Body of pancreas (tissue), 4 donors: ENCODE measurements at places on chromosomes 5 and 9. TPM values are rescaled to one million over a fixed set of nuclear protein-coding genes. Genes with fewer than 3 reads are reported as not detected.

- DNase-seq, result no peak
Measured at GRCh38 chr5:77849308-77849900, 73.3 kb upstream of the TBCA start.

DNA sequence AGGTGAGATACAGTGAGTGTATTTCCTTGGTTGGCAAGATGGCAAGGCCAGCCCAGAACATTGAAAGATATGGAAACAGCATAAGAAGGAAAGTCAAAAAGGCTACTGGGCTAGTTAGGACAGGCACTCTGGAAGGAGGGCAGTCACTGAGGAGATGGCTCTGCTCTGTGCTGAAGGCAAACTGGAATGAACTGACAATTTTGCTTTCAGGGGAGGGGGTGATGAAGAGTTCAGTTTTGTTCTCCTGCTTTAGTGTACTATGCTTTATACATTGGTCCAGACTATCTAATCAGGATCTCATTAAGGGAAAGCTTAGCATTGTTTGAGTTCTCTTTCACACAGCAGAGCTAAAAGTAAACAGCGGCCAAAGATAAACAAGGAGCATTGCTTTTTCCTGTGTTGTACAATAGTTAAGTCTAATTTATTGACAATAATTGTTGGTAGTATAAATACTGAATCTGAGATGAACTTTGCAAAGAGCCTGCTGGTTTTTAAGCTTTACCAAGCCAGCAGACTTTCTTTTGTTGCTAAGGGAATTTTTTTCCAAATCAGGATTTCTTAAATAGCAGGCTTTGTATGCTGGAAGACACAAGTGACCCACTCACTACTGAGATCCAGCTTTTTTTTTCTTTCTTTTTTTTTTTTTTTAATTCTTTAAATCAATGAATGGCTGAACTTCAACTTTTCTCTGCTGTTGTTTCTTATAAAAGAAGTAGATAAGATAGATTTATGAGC is 355.5 kb downstream of the ARRDC3 start:
- DNase-seq, result no peak

- DNase-seq, result no peak
Measured at GRCh38 chr5:67160985-67161384, 35.6 kb downstream of the CD180 start.

GRCh38 chr9:108859459-108860114 is 2.5 kb upstream of the ACTL7A start:
- no peak for DNase-seq

- no peak for DNase-seq
Measured at GRCh38 chr9:132610661-132611060, 28.3 kb downstream of the BARHL1 start.

DNA sequence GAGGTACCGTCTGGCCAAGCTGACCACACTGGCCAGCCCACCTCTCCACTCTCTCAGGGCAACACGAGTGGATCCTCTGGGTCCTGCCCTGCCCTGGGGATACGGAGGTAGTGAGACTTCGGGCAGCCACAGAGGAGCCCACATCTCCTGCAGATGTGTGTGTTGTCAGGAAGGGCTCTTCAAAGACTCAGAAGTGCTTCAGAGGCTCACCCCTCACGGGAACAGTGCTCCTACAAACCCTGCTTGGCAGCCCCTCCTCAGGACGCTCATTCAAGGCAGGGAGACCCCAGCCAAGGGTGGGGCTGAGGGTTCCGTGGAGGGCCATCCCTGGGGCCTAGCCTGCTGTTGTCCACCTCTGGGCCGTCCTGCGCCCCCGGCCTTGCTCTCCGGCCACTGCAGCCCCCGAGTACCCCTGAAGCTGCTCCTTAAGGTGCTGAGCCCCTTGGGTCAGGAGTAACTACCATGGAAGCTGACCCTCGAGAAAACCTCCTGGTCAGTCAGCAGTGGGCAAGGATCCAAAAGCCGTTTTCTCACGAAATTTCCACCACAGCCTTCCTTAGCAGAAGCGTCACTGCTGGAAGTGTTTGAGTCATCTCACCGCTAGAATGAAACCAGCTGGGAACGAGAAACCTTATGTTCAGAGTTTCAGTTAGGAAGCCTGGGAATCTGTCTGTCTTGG is 23.2 kb upstream of the LRRC14B start:
- DNase-seq, result no peak

DNA sequence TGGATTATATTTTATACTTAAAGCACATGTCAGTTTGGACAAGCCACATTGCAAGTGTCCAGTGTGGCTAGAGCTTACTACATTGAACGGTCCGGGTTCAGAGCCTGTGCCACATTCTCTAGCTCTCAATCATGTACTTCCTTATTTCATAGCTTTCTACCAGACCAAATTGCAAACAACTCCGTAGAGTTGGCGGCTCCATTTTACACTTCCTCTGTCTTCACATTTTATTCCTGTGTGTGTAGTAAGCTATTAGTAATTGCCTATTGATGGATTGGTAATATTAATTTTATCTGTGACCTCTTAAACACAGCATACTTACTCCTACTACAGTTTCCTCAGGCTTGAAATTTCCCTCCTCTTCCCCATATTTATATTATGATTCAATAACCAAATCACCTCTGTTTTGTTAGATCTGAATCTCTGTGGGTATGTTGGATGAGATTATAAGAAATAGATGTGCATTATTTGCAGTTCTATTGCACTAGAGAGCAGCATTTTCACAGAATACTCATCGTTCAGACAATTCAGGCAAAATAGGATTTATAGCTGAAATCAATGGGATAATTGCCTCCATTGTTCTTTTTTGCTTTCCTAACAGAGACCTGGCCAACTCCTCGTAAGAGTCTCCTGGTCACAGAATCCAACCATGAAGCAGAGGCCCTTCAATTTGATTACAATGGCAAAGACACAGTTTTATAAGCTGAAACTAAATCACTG is 29.0 kb upstream of the C9orf72 start:
- DNase-seq, result no peak

GRCh38 chr5:31563216-31563615 is 31.1 kb downstream of the C5orf22 start:
- DNase-seq, result no peak

GRCh38 chr9:114417511-114417910 is 29.7 kb upstream of the AKNA start:
- no peak for DNase-seq

DNA sequence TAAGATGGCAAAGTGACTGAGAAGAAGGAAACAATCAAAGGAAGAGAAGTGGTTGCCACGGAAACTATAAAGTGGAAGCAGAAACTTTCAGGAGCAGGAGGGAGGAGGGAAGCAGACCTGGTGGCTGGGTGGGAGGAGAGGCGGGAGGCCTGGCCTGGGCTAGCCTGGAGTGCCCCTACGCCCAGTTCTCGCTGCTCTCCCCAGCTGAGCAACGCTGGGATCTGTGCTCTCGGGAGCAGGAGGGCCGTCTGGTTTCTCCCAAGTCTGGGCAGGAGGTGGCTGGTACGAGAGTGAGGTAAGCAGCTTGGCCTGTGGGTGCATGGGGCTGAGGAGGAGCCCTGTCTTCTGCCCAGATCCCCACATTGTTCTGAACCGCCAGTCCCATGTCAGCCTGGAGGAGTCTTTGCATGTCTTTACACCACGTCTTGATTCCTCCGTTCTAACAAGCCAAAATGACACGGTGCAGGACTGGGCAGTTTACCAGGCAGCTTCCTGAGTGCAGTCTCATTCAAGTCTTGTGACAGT is 15.0 kb upstream of the DAB2IP start:
- no peak for DNase-seq

DNA sequence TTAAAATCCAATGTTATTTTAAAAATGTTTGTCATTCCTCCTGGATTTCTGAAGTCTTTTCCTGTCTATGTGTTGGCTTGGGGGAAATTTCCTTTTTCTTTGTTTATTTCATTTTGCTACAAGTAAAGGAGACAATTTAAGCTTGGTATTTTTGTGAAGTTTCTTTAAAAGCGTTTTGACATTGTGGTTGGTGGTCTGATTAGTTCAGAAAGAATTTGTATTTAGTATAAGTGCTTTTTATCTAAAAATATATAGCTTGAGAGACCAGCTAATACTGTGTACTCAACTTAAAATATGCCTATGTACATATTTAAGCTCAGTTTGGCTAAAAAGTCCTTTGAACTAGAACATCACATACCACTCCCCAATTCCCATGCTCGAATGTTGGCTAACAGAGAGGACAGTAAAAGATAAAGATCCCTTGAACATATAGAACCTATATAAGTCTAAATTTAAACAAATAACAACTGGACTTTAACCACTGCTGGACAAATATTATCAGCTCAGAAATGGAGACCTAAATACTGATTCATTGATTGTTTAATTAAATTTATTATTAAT is 237.6 kb downstream of the TLE4 start:
- DNase-seq, result no peak

DNA sequence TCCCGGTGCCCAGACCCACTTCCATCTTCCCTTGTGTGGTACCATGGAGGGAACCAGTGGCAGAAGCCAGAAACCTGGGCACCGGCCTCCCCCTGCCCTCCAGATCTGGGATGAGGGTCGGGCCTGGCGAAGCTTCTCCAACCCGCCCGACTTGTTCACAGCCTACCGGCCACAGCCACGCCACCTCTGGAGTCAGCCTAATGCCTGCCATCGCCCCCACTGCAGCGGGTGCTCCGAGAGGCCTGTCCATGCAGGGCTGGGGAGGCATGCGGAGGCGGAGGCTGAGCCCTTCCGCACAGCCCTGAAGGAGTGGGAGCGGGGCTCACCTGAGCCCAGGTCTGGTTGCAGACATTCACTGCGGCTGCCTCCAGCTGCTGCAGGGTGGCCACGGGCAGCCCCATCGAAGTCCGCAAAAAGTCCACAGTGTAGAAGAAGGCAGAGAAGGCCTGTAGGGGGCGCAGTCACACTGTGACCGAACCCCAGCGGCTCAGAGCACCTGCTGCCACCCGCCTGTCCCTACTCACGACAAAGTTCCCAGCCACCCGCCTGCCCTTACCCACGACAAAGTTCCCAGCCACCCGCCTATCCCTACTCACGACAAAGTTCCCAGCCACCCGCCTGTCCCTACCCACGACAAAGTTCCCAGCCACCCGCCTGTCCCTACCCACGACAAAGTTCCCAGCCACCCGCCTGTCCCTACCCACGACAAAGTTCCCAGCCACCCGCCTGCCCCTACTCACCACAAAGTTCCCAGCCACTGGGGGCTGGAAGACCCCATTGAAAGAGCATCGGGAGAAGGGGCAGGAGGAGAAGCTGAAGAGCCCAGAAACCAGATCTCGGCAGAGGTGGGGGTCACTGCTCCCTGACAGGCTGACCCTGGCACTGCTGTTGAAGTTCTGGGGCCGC is 3.8 kb upstream of the NPDC1 start:
- peak; percentile 77 for DNase-seq

DNA sequence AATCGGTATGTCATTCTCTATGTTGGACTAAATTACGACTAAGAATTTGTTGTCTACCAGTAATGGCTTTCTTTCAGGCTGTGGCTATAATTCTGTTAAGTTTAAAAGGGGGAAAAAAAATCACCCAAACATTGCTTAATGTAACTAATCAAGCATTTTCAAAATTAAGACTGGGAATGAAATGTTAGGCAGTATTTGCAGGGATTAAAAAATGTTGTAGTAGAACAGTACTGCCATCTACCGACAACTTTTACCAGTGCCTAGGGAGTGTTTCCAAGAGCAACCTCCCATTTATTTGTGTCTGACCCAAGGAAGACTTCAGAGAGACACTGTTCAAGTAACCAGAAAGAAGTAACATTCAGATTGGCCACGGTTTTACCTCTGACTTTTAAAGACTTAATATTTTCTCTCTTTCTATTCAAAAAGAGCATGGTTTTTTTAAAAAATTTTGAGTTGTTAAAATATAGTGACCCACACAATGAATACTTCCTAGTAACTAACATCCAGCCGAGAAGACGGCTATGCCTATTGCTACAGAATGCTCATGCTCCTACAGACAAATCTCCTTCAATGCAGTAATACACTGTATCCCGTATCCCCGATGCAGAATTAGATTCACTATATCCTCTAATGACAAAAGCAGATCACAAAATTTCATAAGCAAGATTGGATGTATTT is 92.4 kb downstream of the ARL15 start:
- DNase-seq, result peak; percentile 65

DNA sequence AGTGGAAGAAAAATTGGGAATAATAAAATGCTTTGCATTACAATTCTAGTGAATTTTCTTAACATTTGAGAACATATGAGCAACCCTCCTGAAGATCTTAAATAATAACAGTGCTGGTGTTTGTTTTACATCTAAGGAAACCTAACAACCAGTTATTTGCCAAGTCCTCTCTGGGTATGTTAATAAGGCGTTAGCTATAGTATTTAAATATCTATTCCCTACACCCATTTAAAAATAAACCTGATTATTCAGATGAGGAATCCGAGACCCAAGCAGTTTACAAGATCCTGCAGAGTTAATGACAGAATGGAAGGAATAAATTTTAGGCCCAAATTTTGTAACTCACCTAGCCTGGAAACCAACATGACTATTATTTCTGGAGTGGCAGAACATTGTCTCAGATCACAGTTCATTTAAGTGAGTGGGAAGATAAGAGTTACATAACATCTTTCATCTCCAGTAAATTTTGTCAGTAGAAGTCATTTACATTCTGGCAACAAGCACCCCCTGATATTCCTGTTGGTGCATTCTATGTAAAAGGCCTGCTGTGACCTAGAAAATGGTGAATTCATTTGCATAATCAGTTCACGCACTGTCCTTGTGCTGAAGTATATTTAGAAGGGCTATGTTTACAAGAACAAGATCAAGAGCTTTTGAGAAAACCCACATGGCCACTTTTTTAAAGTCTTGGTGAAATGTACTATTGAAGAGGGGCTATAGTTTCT is 148.2 kb downstream of the COX7C start:
- DNase-seq, result no peak

DNA sequence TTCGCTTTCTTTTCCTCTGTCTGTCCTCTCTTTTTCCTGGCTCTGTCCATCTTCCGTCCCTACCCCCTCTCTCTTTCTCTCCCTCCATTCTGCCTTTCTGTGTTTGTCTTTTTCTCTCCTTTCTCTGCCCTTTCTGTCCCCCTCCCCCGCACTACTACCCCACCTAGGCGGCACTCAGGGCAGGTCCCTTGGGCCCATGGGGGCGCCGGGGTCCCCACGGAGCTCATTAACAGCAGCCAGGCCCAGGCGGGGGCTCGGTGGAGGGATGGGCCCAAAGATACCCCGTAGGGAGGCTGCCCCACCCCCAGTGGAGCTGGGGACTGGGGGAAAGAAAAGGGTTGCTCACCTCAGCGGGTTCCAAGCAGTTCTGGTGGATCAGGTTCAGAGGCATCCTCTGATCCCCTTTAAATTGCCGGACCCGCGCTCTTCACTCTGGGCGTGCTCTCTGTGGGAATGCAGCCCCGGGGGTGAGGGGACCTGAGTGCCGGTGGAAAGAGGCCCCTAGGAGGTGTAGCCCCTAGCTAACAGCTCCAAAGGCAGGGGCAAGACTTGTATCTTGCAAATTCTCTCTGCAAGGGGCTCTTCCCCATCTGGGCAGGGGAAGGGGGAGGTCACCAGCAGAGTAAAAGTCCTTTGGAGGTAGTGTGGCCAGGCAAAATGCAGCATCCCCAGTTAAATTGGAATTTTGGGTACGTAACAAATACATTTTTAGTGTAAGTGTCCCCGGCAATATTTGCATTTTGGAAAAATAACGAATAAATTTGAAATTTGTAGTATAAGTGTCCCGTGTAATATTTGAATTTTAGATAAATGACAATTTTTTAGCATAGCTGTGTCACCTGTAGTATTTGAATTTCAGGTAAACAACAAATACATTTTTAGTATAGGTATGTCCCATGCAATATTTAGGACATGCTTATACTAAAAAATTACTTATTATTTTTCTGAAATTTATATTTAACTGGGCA is 7.4 kb downstream of the LHX2 start:
- DNase-seq, result no peak

GRCh38 chr5:127612441-127613141 is 36.3 kb upstream of the CTXN3 start:
- no peak for DNase-seq

The ZNF883 gene
- 2.6 TPM for total RNA-seq

The CNTNAP3 gene
- total RNA-seq, result 2.1 TPM

The SIT1 gene
- total RNA-seq, result 0.26 TPM

The ZNF300 gene
- 4.7 TPM for total RNA-seq

The DMRTA1 gene
- 4.4 TPM for total RNA-seq

The BAAT gene
- 1.0 TPM for total RNA-seq
